K562 (cell line): ENCODE measurements at places on chromosomes 1 and 21. TPM values are rescaled to one million over a fixed set of nuclear protein-coding genes. Genes with fewer than 3 reads are reported as not detected.

The IGFN1 gene
- not detected in 2 replicates for total RNA-seq

The MAP1LC3C gene
- not detected in 2 replicates for total RNA-seq

The PIGV gene
- total RNA-seq: 11.2 and 14.7 TPM in 2 replicates

The S100A7A gene
- total RNA-seq: not detected in 2 replicates

The CCDC190 gene
- not detected in 2 replicates for total RNA-seq

The LCE1A gene
- not detected in 2 replicates for total RNA-seq

The HSD3B2 gene
- 0.96 and 1.1 TPM in 2 replicates for total RNA-seq

The LINGO4 gene
- not detected in 2 replicates for total RNA-seq

The RIIAD1 gene
- total RNA-seq: not detected in 2 replicates

- DNase-seq: no peak
- H3K36me3 ChIP-seq: no peaks in the 10 kb centered on the region
- H3K27ac ChIP-seq: no peak overlapping the region
- H3K27me3 ChIP-seq: no peaks in the 10 kb centered on the region
- H3K4me3 ChIP-seq: no peak overlapping the region
- H3K4me1 ChIP-seq: no peaks in the 10 kb centered on the region
Measured at GRCh38 chr1:119463569-119463968, 43.4 kb upstream of the HSD3B1 start.

DNA sequence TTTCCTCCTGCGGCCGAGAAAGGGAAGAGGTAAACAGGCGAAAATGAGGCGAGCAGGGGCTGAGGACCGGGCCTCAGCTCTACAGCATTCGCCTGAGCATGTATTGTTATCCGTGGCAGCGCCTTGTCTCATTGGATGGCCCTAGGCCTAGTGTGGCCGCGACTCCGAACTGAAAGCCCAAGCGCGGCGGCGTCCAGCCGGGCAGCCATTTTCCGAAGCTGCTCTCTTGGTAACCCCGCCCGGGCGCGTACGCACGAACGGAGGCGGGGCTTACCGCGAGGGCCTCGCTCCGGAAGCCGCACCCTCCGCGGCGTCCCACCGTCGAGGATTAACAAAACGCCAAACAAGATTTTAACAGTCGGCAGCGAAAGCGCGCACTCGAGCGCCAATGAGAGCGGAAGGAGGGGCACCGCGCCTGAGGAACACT is 797 bp upstream of the USP1 start:
- peak overlapping the region; percentile 89 for H3K4me3 ChIP-seq
- no peak for DNase-seq
- peak overlapping the region; percentile 97 for H3K27ac ChIP-seq
- H3K27me3 ChIP-seq: no peaks in the 10 kb centered on the region
- peaks cover 17% of the 10 kb centered on the region for H3K4me1 ChIP-seq

GRCh38 chr1:174748586-174748985 is 251.2 kb upstream of the CACYBP start:
- DNase-seq: no peak
- H3K27ac ChIP-seq: no peak overlapping the region
- no peak overlapping the region for H3K4me3 ChIP-seq
- H3K27me3 ChIP-seq: no peaks in the 10 kb centered on the region
- no peaks in the 10 kb centered on the region for H3K36me3 ChIP-seq

GRCh38 chr1:94550396-94550795 is 8.8 kb upstream of the F3 start:
- H3K36me3 ChIP-seq: no peaks in the 10 kb centered on the region
- H3K4me3 ChIP-seq: no peak overlapping the region
- H3K27me3 ChIP-seq: peaks cover 11% of the 10 kb centered on the region
- no peak overlapping the region for H3K27ac ChIP-seq
- no peaks in the 10 kb centered on the region for H3K4me1 ChIP-seq

GRCh38 chr1:165851034-165851658 is 23.7 kb downstream of the UCK2 start:
- H3K36me3 ChIP-seq: peaks cover 6% of the 10 kb centered on the region; the same call in 2 of the 3 replicates
- no peak for DNase-seq

- DNase-seq: no peak
- H3K4me1 ChIP-seq: no peaks in the 10 kb centered on the region
- H3K36me3 ChIP-seq: no peaks in the 10 kb centered on the region
- no peaks in the 10 kb centered on the region for H3K27me3 ChIP-seq
- no peak overlapping the region for H3K27ac ChIP-seq
Measured at GRCh38 chr1:240217403-240217802, 125.7 kb downstream of the FMN2 start.

DNA sequence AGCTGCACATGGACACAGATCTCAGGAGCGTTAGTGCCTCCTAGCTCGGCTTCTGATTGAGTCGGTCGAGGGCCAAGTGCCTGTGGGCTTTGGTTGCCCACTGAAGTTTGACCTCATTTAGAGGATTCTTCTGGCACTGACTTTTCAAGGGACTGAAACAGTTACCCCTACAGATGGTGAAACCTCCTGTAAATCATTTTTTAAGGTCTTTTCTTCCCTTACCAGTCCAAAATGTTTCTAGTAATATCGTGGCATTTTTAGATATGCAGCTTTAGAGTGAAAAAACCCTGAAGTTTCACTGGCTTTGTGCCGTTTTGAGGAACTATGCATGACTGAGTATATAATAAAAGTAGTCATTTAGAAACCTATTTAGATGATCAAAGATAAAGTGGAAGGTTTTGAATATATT is 34.7 kb upstream of the L1TD1 start:
- no peaks in the 10 kb centered on the region for H3K36me3 ChIP-seq
- no peak overlapping the region for H3K4me3 ChIP-seq
- DNase-seq: no peak

DNA sequence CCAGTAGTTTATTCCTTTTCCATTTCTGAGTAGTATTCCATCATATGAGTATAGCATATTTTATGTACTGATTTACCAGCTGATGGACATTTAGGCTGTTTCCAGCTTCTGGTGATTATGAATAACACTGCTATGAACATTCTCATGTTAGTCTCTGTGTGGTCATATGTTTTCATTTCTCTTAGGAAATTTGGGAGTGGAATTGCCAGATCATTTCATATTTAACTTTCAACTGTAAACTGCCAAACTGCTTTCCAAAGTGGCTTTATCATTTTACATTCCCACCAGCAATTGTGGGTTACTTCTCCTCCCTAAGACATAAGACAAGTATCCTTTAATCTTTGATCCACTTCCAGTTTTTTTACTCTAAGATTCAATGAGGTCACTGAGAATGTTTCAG is 85.7 kb upstream of the RALGPS2 start:
- H3K4me3 ChIP-seq: no peak overlapping the region
- no peak overlapping the region for H3K27ac ChIP-seq

DNA sequence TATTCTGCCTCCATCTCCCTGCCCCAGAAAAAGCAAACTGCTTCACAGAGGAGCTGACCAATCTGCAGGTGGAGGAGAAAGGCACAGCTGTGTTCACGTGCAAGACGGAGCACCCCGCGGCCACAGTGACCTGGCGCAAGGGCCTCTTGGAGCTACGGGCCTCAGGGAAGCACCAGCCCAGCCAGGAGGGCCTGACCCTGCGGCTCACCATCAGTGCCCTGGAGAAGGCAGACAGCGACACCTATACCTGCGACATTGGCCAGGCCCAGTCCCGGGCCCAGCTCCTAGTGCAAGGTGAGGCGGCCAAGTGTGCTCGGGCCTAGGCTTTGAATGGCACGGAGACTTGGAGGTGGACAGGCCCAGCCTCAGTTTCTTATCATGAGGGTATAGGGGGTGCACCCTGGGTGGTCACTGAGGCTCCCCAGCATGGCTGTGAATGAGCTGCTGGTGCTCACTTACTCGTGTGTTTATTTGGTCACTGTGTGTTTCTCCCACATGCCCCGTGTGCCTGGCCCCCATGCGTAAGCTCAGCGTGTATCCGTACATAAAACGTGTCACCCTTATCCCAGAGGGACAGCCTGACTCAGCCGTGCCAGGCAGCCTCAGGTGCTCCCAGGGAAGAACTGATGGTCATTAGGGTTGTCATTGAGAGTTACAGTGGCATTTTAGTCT is 75.8 kb downstream of the OBSCN start:
- no peak overlapping the region for H3K4me3 ChIP-seq
- H3K27ac ChIP-seq: no peak overlapping the region
- DNase-seq: no peak
- H3K36me3 ChIP-seq: no peaks in the 10 kb centered on the region

DNA sequence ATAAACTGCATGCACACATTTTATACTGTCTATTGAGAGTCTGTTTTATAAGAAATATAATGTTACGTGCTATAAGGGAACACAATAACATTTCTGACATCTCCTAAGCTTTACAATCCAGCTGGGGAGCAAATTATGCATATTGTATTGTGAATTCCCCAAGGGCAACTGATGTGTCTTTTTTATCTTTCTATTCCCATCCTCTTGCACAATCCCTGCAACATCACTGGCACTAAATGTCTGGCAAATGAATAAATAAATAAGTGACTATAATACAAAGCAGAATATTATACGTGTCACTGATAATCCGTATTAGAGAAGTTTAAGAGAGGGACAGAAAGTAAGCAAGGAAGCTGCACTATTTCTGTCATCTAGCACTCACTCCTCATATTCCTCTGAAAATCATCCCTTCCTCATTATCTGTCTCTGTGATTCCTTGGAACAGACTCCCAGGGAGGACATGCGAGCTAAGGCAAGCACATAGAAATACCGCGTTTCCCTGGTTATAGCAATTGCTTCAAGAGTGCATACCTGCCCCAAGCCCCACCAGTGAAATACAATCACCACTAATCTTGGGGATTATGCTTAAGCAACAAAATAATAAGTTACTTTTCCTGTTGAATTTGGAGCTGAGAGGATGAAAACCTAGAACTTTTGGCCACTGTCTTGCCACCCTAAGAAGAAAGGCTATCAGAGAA is 205.4 kb downstream of the SMYD3 start:
- no peaks in the 10 kb centered on the region for H3K27me3 ChIP-seq
- no peaks in the 10 kb centered on the region for H3K36me3 ChIP-seq
- H3K4me3 ChIP-seq: no peak overlapping the region

- no peaks in the 10 kb centered on the region for H3K27me3 ChIP-seq
- peaks cover 35% of the 10 kb centered on the region; the same call in 2 of the 3 replicates for H3K4me1 ChIP-seq
- peak; percentile 45 for DNase-seq
- 0 out of 3 replicates have a peak overlapping the region, but pooled peaks have one; percentile 2 for H3K27ac ChIP-seq
- H3K4me3 ChIP-seq: no peak overlapping the region
Measured at GRCh38 chr21:34086887-34087306, 13.5 kb downstream of the MRPS6 start.
